WTC11 (cell line): ENCODE measurements at places on chromosomes 5 and 9. TPM values are rescaled to one million over a fixed set of nuclear protein-coding genes. Genes with fewer than 3 reads are reported as not detected.

ECM2 gene
- not detected in 3 replicates for total RNA-seq

CD274 gene
- total RNA-seq, result 0.05 to 0.42 TPM (median 0.21 TPM) in 3 replicates

SLCO4C1 gene
- 5.4 to 6.2 TPM (median 6.0 TPM) in 3 replicates for total RNA-seq

PDE6A gene
- total RNA-seq, result not detected in 3 replicates

CNTNAP3B gene
- 1.2 to 2.8 TPM (median 2.0 TPM) in 3 replicates for total RNA-seq

AMBP gene
- total RNA-seq, result 3.3 to 3.6 TPM (median 3.5 TPM) in 3 replicates

GRIA1 gene
- total RNA-seq, result 0.76 to 0.81 TPM (median 0.76 TPM) in 3 replicates

ROR2 gene
- 15.2 to 19.8 TPM (median 15.9 TPM) in 3 replicates for total RNA-seq
